ENCODE measurements at places on chromosomes 7 and 10.

- no peak for DNase-seq
Measured at GRCh38 chr7:29126804-29127203, 19.5 kb downstream of the CPVL start.

DNA sequence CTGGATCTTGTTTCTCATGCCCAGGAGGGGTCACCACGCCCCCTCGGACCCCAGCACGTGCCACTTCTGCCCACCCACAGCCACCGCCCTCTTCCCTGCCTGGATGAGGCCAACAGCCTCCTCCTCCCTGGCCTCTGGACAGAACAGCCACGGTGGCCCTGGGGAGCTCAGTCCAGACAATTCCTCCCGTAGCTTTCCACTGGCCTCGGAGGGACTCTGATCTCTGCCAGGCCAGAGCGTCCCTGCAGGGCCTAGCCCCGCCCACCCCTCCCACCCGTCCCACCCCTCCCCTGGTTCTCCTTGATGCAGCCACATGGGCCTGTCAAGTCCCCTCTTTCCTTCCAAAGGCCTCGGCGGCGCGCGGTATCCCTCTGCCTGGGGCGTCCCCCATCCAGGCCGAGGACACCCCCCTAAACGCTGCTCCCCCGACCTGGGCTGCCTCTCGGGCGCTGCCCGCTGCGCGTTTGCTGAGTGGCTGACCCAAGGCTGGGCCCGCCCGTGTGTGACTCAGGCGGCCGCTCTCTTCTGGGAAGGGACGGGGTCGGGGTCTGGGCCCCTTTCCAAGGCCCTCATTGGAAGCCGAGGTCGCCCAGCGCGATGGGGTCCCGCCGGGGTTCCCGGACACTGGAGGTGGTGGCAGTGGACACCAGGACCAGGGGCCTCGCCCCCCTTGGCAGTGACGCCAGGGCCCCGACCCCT lies 557 bp downstream of the TMEM120A start:
- DNase-seq, result peak; percentile 96

DNA sequence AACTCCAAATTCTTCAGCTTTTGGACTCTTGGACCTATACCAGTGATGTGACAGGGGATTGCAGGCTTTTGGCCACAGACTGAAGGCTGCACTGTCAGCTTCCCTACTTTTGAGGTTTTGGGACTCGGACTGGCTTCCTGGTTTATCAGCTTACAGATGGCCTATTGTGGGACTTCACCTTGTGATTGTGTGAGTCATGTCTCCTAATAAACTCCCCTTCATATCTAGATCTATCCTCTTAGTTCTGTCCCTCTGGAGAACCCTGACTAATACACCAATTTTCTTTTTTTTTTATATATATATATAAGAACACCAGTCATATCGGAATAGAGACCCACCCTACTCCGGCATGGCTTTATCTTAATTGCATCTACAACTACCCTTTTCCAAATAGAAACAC lies 166.8 kb downstream of the ETV1 start:
- DNase-seq, result no peak

- no peak for DNase-seq
Measured at GRCh38 chr7:132118641-132119040, 457.6 kb downstream of the PLXNA4 start.

DNA sequence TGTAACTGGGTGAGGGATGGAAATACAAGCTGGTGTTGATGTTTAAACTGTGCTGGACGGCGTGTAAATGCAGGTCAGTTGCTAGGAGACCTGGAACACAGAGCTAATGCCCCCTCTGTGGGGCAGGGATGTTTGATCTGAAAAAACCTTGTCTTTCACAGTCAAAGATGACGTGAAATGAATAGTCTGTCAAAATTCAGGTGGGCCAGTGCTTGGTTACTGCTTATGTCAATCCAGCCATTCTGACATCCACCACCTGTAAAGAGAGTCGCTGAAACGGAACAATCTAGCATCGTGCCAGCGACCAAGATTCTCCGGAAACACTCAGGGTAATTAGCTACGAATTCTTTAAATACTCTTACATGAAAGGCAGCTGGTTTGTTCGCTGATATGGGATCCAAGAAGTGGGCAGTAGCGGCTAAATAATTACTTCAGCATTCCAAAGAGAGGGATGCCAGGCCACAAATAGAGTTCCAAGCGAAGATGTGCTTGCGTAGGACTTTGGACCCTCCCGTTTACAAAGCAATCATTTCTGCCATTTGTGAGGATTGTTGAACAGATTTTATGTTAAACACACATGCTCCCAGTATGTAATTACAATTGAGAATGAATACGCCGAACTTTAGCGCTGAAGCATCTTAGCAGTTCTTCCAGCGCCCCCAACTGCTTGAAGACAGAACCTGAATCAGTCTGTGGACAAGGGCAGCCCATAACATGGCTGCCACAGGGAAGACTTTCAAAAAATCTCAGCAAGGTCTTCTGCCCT lies 7.3 kb upstream of the ASB4 start:
- no peak for DNase-seq

GRCh38 chr7:150657526-150657925 lies 25.3 kb upstream of the GIMAP6 start:
- DNase-seq, result no peak

- no peak for DNase-seq
Measured at GRCh38 chr7:149238051-149238450, 1.4 kb upstream of the ZNF212 start.

- DNase-seq, result no peak
Measured at GRCh38 chr10:103490986-103491314, 2.6 kb upstream of the NEURL1 start.

DNA sequence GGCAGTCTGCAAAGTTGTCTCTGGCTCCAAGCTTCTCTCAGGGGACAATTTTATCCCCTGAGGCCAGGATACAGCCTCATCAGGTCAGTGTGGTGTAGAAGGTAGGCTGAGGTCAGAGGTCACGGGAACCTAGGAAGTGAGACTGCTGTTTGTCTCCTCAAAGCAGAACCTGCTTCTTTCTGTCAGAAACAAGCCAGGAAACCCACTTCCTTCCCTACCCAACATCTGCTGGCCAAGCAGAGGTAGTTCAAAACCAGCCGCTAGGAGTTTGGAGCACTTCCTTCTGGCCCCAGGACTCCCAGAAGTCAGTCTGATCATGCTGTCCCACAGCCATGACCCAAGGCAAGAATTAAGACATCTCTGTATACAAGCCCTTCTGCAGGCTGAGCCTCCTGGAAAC lies 12.2 kb downstream of the CLRN3 start:
- no peak for DNase-seq

- no peak for DNase-seq
Measured at GRCh38 chr10:78640796-78641636, 427.8 kb upstream of the ZMIZ1 start.

DNA sequence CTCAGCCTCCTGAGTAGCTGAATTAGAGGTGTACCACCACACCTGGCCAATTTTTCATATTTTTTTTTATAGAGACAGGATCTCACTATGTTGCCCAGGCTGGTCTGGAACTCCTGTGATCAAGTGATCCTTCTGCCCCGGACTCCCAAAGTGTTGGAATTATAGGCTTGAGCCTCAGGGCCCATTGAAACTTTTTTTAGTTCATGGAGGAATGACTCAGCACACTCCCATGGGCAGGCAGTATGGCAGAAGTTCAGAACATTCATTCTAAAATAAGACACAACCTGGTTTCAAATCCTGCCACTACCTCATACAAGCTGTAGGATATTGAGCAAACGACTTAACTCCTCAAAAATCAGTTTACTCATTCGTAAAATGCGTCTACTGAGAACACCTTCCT lies 320.4 kb upstream of the SP8 start:
- no peak for DNase-seq

DNA sequence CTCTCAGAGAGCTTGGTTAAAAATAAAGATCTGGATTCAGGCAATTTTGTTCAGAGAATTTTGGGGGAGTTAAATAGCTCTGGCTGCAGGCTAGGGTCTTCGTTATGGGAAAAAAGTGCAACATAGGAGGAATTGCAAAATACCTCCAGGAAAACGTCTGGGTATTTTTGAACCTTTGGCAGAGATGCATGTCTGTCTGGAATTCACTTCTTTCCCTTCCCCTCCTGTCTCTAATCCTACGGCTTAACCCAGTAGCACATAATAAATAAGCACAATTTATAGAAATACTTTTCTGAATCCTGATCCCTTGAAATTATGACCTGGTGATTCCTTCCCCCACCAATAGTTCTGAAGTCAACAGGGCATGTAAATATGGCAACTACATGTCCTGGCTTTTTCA lies 19.3 kb upstream of the NUP205 start:
- no peak for DNase-seq

DNA sequence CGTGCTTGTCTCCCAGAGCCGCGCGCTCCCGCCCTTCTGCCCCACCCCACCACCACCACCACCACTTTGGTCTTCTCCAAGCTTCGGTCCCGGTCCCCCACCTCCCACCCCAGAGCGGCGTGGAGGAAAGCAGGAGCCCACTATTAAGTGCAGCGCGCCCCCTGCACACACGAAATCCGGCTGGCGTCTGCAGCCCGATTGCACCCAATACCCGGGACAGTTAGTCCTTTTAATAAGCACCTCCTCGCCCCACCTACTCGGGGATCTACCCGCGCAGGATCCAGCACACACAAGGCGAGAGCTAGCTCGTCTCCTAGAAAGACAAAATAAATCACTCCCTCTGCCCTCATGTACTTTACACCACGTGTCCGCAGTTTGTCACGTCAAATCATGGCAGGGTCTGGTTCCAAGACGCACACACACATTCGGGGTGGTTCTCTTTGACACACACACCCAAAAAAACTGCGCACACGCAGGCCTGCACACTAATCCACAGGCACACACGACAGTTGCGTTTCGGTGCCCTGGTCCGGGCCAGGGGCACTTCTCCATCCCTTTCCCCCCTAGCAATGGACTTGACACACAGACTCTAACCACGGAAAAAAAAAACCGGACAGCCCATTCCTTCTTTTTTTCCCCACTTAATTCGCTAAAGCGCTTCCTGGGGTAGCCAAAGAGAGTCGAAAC lies 1.6 kb downstream of the SFMBT2 start:
- DNase-seq, result no peak

DNA sequence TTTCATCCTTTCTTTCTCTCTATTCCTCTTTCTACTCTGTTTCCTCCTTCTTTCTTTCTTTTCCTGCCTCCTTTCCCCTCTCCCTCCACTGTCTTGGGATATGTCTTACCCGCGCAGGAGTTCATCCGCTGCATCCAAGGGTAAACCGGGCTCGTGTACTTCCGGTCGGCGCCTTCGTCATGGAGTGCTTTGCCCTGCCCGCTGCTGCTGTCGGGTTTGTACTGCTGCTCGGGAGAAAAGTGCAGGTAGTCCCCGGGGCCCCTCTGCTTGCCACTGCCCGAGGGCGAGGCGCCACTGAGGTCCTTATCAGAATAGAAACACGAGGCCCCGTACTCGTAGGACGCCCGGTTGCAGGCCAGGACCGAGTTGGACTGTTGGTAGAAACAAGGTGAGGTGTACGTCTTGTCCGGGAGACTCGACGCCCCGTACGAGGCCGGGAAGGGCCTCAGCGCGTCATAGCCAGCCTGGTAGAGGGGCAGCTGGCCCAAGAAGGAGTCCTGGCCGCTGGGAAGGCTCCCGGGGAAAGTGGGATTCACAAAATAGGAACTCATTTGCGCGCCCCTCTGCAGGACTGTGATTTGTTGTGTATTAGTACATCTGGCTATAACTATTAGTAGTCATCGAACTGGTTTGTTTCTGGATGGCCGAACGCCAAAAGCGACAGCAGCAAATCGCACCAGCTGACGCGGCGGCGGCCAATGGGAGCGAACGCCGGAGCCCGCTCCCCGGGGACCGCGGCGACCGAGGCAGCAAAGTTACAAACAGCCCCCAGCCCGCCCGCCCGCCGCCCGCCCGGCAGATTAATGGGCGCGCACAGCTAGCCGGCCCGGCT lies at the start of gene HOXA6:
Gene HOXA6 (minus strand): TSS at position 576 of the 832 bp plus-strand sequence. CDS start 25 bp downstream, at position 551.
- peak; percentile 73 for DNase-seq

DNA sequence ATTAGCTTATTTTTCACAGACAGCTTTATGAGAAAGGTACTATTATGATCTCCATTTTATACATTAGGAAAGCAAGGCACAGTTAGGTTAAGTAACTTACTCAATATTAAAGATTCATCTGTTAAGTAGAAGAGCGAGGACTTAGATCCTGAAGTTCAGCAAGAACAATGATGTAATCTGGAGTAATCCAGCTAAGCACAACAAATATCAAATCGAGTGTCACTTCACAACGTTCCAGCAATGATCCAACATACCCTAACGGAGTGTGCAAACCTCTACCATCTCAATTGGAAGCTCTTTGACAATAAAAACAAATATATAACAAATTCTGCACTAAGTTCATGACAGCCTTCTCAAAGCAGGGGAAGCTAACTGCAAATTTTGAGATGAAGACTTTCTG lies 121.3 kb downstream of the CALCR start:
- no peak for DNase-seq

DNA sequence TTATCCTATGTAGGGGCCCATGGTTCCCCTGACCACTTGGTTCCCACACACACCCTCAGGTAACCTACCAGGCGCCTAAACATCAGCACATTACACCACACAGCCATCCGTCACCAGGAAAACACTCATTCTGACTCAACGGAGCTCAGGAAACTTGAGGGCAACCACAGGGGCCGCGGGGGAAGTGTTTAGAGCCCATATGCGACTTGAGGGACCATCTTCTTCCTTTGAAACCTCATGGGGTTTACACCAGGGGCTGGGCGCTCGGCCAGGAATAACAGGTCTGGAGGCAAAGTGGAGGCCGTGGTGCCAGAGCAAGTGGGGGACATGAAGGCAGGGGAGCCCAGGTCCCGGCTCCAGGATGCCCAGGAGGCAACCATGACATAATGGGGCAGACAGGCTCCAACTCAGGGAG lies 1.5 kb downstream of the STX1A start:
- DNase-seq, result no peak

GRCh38 chr7:25171071-25171470 lies 46.0 kb upstream of the CYCS start:
- no peak for DNase-seq
